ENCODE measurements at places on chromosomes 7 and 10. TPM values are rescaled to one million over a fixed set of nuclear protein-coding genes. Genes with fewer than 3 reads are reported as not detected.

MALRD1 gene
- 0.23 TPM for total RNA-seq

IL15RA gene
- 21.2 TPM for total RNA-seq

MKX gene
- total RNA-seq: not detected

PLXNA4 gene
- total RNA-seq: 14.5 TPM

ZNF518A gene
- total RNA-seq: 27.5 TPM

GIMAP5 gene
- 34.0 TPM for total RNA-seq

MCU gene
- total RNA-seq: 27.3 TPM

ANKIB1 gene
- total RNA-seq: 43.1 TPM

PHYHIPL gene
- not detected for total RNA-seq

SFTPA1 gene
- not detected for total RNA-seq

PPP2R2D gene
- 41.2 TPM for total RNA-seq

ABCA13 gene
- 7.1 TPM for total RNA-seq

TMEM130 gene
- 0.37 TPM for total RNA-seq

HOXA11 gene
- not detected for total RNA-seq

CUZD1 gene
- total RNA-seq: 1.4 TPM

SLC13A1 gene
- total RNA-seq: not detected

KLF14 gene
- total RNA-seq: 0.17 TPM

HNRNPH3 gene
- 109 TPM for total RNA-seq

BAMBI gene
- 38.0 TPM for total RNA-seq

OR6V1 gene
- total RNA-seq: not detected

TMEM229A gene
- 0.17 TPM for total RNA-seq

CNPY1 gene
- not detected for total RNA-seq

HTR5A gene
- total RNA-seq: not detected

COL28A1 gene
- total RNA-seq: 0.66 TPM

CLEC5A gene
- 4.1 TPM for total RNA-seq

PPP1R3C gene
- 4.2 TPM for total RNA-seq

NUTM2E gene
- total RNA-seq: not detected

COL13A1 gene
- total RNA-seq: 4.5 TPM

PHKG1 gene
- 2.1 TPM for total RNA-seq

INA gene
- not detected for total RNA-seq

ACBD7 gene
- not detected for total RNA-seq

INHBA gene
- total RNA-seq: 0.36 TPM

GNG11 gene
- 15.5 TPM for total RNA-seq

TFEC gene
- total RNA-seq: 55.7 TPM

NKX1-2 gene
- total RNA-seq: not detected

SAMD9L gene
- total RNA-seq: 52.7 TPM

Data from spleen (tissue), 13 donors.